Muscle of leg (tissue), 16 donors: ENCODE measurements at places on chromosomes 13 and 19. TPM values are rescaled to one million over a fixed set of nuclear protein-coding genes. Genes with fewer than 3 reads are reported as not detected.

- peak within 1 kb of the TSS; percentile 79 for H3K4me3 ChIP-seq
- peaks cover 25% of the 10 kb centered on the region for H3K36me3 ChIP-seq
- peaks cover 13% of the 10 kb centered on the region for H3K4me1 ChIP-seq
- H3K27ac ChIP-seq, result peak within 1 kb of the TSS; percentile 67
- DNase-seq, result peak; percentile 36
These were observed at the start of gene MYPOP for GRCh38 chr19:45901912-45902650. TSS of gene MYPOP (minus strand) at chr19:45902613. CDS start at chr19:45901773, 840 bp downstream.

DNA sequence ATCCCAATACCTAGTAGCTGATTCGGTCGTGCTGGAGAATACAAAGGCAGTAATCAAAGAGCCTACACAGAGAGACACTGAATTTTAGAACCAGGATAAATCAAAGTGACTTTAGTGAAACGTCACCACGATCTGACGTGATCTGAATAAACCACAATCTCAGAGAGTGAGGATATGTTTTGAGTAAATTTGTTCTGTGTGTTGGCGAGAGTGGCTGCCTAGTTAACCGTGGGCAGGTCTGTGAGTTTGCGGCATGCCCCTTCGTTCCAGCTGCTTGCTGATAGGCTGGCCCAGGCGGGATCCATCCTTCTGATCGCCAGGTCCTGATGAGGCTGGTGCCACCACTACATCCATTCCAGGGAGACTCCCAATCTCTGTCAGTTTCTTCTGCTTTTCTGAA is 40.4 kb downstream of the LRCH1 start:
- peaks cover 13% of the 10 kb centered on the region for H3K4me1 ChIP-seq
- no peak overlapping the region for H3K27ac ChIP-seq

DNA sequence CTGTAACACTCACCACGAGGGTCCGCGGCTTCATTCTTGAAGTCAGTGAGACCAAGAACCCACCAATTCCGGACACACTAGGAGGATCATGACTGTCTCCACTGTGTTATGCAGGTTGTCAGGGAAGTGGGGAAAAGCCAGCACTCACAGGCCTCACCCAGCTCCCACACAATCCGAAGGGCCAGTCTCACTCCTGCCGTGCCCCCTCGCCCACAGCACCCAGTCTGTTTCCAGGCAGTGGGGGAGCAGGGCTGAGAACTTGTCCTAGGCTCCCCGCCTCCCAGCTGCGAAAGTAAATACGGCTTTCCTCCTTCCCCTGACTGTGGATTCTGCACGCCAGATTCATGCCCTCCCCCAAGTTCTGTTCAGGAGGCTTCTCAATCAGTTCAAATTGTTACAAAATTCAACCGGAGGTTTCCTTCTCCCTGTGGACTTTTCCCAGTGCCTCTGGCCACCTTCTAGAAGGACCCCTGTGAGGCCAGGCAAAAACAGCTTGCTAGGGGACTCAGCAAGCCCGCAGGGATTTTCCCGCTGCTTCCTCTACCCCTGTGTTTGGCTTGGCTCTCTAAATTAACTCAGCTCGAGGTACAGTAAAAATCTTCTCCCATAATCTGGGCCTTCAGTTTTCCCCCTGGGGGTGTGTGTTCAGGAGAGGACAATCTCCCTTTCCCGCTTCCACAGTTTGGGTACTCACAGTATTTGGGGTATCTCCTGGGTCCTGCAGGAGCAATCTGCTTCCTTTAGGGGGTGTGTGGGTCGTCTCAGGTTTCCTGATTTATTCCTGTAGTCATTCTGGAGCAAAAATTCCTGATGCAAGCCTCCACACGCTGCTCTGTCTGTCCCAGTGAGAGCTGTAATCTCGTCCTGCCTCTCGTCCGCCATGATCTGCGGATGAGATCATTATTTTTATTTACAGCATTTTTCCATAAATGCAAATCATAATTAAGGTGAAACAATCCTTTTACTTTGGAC is 899.8 kb downstream of the GPC5 start:
- no peaks in the 10 kb centered on the region for H3K27me3 ChIP-seq
- H3K27ac ChIP-seq, result no peak overlapping the region
- H3K4me1 ChIP-seq, result no peaks in the 10 kb centered on the region
- no peaks in the 10 kb centered on the region for H3K36me3 ChIP-seq
- DNase-seq, result no peak
- no peak overlapping the region for H3K4me3 ChIP-seq

DNA sequence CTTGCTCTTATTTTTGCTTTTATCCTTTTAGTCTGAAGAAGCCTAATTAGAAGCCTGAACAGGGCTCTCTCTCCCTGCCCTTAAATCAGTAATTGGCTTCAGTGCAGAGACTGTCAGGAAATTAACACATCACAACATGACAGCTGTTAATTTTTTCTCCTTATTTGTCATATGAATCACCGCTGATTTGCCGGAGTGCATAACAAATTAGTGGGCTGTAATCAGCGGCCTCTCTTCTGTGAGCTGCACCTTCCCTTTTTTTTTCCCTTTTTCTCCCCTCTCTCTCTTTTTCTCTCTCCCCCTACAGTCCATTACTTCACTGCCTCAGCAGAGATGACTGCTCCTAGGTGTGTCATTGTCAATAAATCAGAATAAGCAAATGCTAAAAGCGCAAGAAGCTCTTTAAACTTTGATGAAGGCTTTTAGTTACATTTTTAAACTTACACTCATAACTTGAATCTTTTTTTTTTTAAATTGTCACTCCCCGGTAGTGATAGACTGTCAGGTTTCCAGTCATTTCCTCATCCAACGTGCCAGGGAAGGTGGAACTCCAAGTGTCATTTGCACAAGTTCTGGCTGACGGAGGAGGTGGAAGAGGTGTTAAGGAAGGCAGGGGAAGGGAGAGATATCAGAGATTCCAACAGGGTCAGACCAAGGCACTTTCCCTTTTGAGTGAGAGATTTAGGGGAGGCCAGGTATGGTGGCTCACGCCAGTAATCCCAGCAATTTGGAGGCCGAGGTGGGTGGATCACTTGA is 197.1 kb upstream of the TSHZ3 start:
- H3K27me3 ChIP-seq, result no peaks in the 10 kb centered on the region
- no peak overlapping the region for H3K27ac ChIP-seq

GRCh38 chr19:57047743-57048142 is 72.0 kb upstream of the USP29 start:
- H3K27me3 ChIP-seq, result no peaks in the 10 kb centered on the region
- H3K27ac ChIP-seq, result peak overlapping the region; percentile 44

- no peak for DNase-seq
- H3K27me3 ChIP-seq, result no peaks in the 10 kb centered on the region
- no peak overlapping the region for H3K27ac ChIP-seq
- H3K4me3 ChIP-seq, result no peak overlapping the region
These were observed 785.4 kb downstream of the UQCRFS1 start for GRCh38 chr19:28427376-28428083.

- H3K27me3 ChIP-seq, result no peaks in the 10 kb centered on the region
- H3K4me1 ChIP-seq, result peaks cover 61% of the 10 kb centered on the region
- no peak overlapping the region for H3K4me3 ChIP-seq
- no peak for DNase-seq
These were observed 20.3 kb downstream of the NFIC start for GRCh38 chr19:3386447-3387234.

- H3K4me1 ChIP-seq, result no peaks in the 10 kb centered on the region
- no peak overlapping the region for H3K27ac ChIP-seq
- no peak overlapping the region for H3K4me3 ChIP-seq
- DNase-seq, result no peak
- no peaks in the 10 kb centered on the region for H3K36me3 ChIP-seq
These were observed 70.0 kb downstream of the CHST8 start for GRCh38 chr19:33691736-33692135.

- no peak overlapping the region for H3K4me3 ChIP-seq
- peak; percentile 75 for DNase-seq
- H3K4me1 ChIP-seq, result no peaks in the 10 kb centered on the region
- H3K27me3 ChIP-seq, result peaks cover 25% of the 10 kb centered on the region
- H3K36me3 ChIP-seq, result no peaks in the 10 kb centered on the region
These were observed 33.0 kb downstream of the DEDD2 start for GRCh38 chr19:42184401-42184861.

DNA sequence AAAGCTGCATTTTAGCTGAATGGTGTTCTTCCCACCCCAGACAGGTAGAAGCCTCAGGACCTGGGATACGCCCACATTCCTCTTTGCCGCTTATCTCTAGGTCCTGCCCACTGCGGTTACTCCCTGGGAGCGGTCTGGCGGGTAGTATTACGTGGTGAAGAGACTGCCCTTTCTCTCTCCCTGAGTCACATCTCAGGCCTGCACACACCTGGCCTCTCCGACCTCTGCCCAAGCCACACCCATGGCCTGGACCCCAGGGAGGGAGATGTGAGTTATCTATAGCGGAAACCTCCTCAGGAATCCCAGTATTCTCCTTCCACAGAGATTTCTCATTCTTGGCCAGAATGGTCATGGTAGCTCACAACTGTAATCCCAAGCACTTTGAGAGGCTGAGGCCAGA is 17.3 kb downstream of the RHPN2 start:
- H3K36me3 ChIP-seq, result no peaks in the 10 kb centered on the region
- no peaks in the 10 kb centered on the region for H3K27me3 ChIP-seq
- DNase-seq, result no peak
- H3K27ac ChIP-seq, result no peak overlapping the region

DNA sequence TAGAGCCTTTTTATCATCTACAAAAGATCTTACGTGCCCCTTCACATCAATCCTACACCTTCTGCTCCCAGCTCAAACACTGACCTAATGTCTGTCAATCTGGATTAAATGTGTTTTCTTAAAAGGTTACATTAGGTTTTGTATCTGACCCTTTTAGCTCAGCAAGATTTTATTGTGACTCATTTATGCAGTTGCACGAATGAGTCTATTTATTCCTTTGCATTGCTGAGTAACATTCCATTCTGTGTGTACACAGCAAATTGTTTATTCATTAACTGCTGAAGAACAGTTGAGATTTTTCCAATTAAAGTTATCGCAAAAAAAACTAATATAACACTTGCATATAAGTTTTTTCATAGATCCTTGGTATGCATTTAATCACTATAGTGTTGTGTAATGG is 253.9 kb upstream of the GPC6 start:
- no peaks in the 10 kb centered on the region for H3K36me3 ChIP-seq
- H3K27me3 ChIP-seq, result no peaks in the 10 kb centered on the region
- H3K27ac ChIP-seq, result no peak overlapping the region
- no peak for DNase-seq
- H3K4me3 ChIP-seq, result no peak overlapping the region
- H3K4me1 ChIP-seq, result no peaks in the 10 kb centered on the region

- no peak overlapping the region for H3K27ac ChIP-seq
- no peaks in the 10 kb centered on the region for H3K27me3 ChIP-seq
- peaks cover 6% of the 10 kb centered on the region for H3K4me1 ChIP-seq
- peak; percentile 88 for DNase-seq
- H3K4me3 ChIP-seq, result no peak overlapping the region
These were observed 32.2 kb upstream of the IPO5 start for GRCh38 chr13:97921176-97921816.

- H3K36me3 ChIP-seq, result peaks cover 71% of the 10 kb centered on the region
- peaks cover 13% of the 10 kb centered on the region for H3K4me1 ChIP-seq
- H3K27me3 ChIP-seq, result no peaks in the 10 kb centered on the region
- H3K4me3 ChIP-seq, result no peak overlapping the region
- DNase-seq, result no peak
These were observed 17.5 kb downstream of the KANK2 start for GRCh38 chr19:11179716-11180297.

- no peak for DNase-seq
- H3K4me3 ChIP-seq, result no peak overlapping the region
- no peak overlapping the region for H3K27ac ChIP-seq
These were observed 9.3 kb downstream of the POU2F2 start for GRCh38 chr19:42122691-42123607.

DNA sequence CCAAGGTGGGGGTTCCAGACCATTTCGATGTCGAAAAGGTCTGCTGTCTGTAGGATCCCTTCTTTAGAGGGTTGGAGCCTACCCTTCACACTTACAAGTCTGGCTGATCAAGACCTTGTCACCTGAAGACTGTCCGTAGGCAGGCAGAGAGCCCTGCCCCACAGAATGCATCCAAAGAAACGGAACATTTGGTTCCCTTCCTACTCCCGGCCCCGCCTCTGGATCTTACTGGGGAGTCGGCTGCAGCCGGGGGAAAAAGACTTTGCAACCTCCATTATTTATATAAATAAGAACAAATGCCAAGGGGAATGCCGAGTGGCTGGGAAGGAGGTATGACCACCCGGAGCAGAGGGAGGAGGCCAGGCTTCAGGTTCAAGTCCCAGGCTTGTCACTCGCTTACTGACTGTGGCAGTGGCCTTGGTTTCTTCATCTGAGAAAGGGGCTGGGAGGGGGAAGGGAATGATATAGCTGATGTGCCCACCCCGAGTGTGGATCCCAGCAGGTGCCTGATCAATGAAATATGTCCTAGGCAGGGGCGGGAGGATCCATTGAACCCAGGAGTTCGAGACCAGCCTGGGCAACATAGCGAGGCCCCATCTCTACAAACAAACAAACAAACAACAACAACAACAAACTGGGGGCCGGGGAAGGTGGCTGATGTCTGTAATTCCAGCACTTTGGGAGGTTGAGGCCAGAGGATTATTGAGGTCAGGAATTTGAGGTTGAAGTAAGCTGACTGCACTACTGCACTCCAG is 48.7 kb downstream of the RFX2 start:
- peak overlapping the region; percentile 53 for H3K27ac ChIP-seq
- H3K4me3 ChIP-seq, result no peak overlapping the region
- no peaks in the 10 kb centered on the region for H3K27me3 ChIP-seq
- peaks cover 80% of the 10 kb centered on the region for H3K4me1 ChIP-seq

DNA sequence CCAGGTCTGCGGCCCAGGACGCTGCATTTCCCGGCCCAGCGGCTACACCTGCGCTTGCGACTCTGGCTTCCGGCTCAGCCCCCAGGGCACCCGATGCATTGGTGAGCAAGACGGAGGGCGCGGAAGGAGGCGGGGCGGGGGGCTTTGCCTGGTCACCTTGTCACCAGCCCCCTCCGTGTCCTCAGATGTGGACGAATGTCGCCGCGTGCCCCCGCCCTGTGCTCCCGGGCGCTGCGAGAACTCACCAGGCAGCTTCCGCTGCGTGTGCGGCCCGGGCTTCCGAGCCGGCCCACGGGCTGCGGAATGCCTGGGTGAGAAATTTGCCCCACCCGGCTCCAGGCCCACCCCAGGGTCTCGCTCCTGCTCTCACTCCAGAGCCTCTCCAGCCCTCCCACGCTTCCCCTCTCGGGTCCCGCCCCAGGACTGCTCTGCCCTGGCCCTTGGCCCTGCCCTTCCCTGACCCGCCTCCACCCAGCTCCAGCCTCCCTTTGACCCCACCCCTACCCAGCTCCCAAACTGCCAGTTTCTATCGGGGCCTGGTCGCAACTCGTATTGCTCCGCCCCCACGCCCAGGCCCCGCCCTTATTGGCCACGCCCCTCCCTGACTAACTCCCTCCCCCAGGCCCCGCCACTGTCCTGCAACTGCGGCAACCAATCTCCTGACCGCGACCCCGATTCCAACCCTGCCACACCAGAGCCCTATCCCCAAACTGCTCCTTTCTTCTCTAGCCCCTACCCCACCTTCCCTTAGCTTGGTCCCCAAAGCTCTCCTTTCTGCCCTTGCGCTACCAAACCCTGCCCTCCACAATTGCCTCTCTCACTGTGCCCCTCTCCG is 8.6 kb downstream of the LTBP4 start:
- H3K27ac ChIP-seq, result peak overlapping the region; percentile 48
- peak overlapping the region; percentile 39 for H3K4me3 ChIP-seq
- peaks cover 17% of the 10 kb centered on the region for H3K36me3 ChIP-seq
- H3K27me3 ChIP-seq, result peaks cover 48% of the 10 kb centered on the region
- H3K4me1 ChIP-seq, result peaks cover 51% of the 10 kb centered on the region

GRCh38 chr13:97967948-97968347 is 14.5 kb downstream of the IPO5 start:
- H3K36me3 ChIP-seq, result no peaks in the 10 kb centered on the region
- H3K27ac ChIP-seq, result no peak overlapping the region
- no peaks in the 10 kb centered on the region for H3K4me1 ChIP-seq
- H3K4me3 ChIP-seq, result no peak overlapping the region

The NAPA gene
- 33.5 TPM for total RNA-seq

The CKM gene
- total RNA-seq, result 2,005 TPM

The RGCC gene
- 24.1 TPM for total RNA-seq

The TSKS gene
- total RNA-seq, result 0.84 TPM

The KLK2 gene
- total RNA-seq, result not detected

The SHISA7 gene
- total RNA-seq, result under 0.01 TPM

The GJA3 gene
- total RNA-seq, result 2.7 TPM

The CGB1 gene
- not detected for total RNA-seq

The DUS3L gene
- 17.7 TPM for total RNA-seq

The ANGPTL8 gene
- total RNA-seq, result 0.44 TPM
